Panc1 (cell line): ENCODE measurements at places on chromosomes 13 and 19.

DNA sequence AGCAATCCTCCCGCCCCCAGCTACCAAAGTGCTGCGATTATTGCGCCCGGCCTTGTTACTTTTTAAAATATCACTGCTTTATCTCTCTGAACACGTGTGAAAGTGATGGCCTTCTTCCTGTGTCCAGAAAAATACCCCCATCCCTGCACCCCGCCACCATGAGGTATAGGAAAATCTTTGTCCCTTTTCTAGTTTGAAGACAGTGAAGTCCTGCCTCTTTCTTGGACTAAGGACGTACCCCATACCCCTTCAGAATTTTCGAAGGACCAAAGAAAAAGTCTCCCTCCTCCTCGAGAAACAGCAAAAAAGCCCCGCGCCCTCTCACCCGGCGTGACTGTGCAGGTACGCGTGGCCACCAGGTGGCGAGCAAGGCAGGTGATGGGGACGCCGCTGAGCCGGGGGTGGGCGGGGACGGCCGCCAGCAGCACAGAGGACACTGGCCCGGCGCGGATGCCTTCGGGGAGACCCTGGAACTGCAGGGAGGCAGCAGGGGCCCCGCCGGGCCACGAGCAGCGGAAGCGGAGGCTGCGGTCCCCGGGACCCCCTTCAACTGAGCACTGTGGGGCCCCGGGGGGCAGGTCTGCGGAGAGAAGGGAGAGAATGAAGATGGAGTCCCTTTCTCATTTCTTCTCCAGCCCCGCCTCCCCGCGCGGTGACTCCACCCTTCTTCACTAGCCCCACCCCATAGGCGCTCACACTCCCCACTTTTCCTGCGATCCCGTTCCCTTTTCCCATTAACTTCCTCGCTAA, 3.2 kb downstream of the VSIG10L start:
- no peak for DNase-seq

- DNase-seq: no peak
Observed at GRCh38 chr13:41955605-41956004, 5.3 kb downstream of the VWA8 start.

GRCh38 chr13:111153977-111154332, 38.8 kb downstream of the ARHGEF7 start:
- DNase-seq: no peak

DNA sequence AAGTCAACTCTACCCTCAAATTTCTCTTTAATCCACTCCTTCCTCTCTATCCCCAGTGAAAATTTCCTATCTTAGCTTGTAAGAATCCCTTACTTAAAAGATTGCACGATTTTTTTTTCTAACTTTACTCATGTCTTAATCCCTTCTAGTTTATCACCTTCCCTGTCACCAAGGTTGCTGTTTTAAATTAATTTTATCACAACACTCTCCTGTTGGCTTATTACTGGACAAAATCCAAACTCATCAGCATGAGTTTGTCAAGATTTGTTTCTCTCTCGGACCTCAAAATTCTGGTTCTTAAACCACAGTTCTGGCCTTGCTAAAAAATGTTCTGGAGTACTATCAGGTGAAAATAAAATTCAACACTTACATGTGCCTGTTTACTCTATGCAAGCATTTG, 959.1 kb upstream of the SLC10A2 start:
- DNase-seq: no peak

GRCh38 chr19:6660930-6661329, 9.0 kb downstream of the TNFSF14 start:
- no peak for DNase-seq

GRCh38 chr13:44199627-44200207, 173.9 kb upstream of the SERP2 start:
- no peak for DNase-seq

DNA sequence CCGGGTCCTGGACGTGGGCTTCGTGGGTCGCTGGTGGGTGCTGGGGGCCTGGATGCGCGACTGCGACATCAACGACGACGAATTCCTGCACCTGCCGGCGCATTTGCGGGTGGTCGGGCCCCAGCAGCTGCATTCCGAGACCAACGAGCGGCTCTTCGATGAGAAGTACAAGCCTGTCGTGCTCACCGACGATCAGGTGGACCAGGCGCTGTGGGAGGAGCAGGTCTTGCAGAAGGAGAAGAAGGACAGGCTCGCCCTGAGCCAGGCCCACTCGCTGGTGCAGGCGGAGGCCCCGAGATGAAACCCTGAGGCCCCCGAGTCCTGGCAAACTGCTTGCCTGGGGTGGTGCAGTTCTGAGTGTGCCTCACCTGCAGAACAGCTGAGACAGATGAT, 787 bp downstream of the TIMM29 start:
- DNase-seq: no peak

- no peak for DNase-seq
Observed at GRCh38 chr19:42281146-42281826, 12.2 kb downstream of the CIC start.

DNA sequence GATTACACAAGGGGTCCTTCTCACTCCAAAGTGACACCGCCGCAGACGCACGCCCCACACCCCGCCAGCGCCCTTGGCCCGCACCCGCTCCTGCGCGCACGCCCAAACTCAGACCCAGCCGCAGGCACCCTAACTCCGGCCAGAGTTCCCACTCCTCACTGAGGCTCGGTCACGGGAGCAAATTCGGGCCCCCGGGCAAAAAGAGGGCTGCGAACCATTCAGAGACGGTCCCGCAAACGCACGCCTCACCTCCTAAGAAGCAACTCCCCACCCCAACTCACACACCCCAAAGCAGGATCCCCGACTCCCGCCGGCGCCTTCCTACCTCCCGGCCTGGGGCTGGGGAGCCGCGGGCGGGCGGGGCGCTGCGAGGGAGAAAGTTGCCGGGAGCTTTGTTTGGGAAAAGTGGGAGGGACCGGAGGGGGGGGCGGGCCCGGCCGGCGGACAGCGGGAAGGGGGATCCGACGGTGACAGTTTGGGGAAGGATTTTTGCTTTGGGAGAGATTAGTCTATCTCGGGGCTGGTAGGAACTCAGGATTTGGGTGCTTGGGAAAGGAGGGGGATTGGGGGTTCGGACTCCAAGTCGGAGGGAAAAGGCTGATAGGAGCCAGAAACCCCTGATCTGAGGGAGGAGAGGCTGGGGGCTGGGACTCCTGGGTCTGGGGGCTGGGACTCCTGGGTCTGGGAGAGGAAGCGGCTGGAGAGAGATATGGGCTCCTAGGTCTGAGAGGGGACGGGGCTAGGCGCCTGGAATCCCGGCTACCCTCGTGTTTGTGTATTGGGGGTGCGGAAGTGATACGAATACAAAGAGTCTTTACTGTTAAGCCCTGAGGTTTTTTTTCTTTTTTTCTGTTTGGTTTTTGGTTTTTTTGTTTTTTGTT, at the start of gene TEAD2:
Gene TEAD2 (minus strand): TSS at position 369 of the 881 bp plus-strand sequence. CDS start 2,341 bp downstream, outside the sequence.
- no peak for DNase-seq

DNA sequence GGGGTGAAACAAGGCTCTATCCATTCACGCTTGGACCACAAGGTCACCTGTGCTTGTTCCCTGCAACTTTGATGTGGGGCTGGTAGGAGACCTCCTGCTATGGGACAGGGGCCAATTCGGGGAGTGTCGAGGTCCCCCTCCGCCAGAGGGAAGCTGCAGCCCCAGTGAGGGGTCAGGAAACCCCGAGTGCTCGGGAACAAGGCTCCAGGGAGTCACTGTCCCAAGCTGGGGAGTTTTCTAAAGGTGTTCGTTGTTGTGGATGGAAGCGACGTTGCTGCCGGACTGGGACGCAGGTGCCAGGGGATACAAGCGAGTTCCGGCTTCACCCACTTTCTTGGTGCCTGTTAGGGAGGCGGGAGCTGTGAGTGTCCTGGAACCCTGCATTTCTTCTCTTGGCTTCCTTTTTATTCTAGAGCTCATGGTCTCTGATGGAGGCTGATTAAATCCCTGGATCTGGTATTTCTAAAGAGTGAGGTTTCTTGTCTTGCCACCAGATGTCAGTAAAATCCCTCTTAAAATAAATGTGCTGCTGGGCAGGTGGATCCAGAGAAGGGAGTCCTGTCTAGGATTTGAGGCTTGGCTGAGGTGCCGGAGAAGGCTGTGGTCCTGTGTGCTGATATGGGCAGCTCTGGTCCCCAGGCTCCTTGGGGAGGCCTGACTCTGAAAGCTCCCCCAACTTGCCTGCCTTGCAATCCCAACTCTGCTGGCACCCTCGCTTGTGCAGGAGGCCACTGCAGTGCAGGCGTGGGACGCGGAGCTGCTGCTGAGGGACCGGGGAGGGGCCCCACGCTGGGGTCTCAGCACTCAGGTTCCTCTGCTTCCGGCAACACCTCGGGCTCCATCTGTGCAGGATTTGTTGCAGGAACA, 153.9 kb downstream of the TEX29 start:
- peak; percentile 2 for DNase-seq

DNA sequence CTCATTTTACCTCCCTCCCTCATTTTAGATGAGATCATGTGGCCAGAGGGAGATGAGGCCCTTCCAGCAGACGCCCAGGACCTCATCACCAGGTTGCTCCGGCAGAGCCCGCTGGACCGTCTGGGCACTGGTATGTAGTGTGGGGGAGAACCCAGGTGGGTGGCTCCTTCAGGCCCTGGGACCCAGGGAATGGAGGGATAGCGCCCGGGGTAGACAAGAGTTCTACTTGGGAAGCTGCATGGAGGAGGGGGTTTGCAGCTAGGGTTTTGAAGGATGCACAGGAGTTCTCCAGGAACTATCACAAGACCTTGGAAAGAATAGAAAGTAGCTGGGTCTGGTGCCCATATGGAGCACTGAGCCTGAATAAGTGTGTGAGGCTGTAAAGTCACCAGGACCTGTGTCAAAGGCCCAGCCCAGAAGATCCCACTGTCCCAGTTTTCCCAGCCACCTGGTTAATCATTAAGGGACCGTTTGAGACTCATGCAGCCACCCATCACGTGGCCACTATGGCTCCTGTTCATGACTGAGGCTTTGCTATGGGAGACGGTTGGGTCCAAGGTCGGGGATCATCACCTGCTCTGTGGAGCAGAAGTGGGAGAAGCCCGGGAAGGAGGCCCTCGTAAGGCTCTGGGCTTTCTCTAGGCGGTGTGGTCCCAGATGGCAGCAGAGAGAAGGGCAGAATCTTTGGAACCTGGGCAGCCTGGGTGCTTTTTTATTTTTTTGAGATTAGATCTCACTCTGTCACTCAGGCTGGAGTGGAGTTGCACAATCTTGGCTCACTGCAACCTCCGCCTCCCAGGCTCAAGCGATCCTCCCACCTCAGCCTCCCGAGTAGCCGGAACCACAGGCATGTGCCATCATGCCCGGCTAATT, 17.0 kb upstream of the PIK3R2 start:
- no peak for DNase-seq

DNA sequence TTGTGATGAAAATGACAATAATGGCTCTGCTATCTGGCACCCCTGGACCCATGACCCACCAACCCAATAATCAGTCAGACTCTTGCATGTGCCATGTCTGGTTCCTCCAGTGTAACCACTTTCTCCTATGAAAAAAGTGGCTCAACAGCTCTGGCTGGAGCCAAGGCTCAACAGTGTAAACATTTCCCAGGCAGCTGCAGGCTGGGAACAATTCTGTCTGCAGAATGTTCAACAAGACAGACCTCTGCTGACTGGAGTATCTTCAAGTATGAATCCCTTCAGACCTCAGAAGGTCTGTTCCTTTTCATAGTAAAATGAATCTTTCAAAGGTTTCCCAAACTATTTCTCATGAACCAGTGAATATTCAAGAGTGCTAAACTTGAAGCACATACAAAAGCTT, 410.1 kb upstream of the HTR2A start:
- DNase-seq: no peak

DNA sequence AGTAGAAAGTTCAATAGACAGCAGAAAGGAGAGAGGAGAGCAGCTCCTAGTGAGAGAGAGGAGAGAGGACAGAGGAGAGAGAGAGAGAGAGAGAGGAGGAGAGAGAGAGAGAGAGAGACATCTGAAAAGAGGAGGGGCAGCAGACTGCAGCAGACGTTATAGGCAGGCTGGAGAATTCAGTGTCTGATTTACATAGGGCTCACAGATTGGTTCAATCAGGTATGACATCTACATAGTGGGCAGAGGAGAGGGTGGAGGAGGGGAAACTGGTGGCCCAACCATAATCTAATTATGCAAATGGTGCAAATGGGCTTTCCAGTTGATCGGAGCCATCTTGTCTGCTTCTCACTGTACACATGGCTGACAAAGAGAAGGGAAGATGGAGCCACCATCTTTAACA, 221.3 kb upstream of the TRPC4 start:
- no peak for DNase-seq

DNA sequence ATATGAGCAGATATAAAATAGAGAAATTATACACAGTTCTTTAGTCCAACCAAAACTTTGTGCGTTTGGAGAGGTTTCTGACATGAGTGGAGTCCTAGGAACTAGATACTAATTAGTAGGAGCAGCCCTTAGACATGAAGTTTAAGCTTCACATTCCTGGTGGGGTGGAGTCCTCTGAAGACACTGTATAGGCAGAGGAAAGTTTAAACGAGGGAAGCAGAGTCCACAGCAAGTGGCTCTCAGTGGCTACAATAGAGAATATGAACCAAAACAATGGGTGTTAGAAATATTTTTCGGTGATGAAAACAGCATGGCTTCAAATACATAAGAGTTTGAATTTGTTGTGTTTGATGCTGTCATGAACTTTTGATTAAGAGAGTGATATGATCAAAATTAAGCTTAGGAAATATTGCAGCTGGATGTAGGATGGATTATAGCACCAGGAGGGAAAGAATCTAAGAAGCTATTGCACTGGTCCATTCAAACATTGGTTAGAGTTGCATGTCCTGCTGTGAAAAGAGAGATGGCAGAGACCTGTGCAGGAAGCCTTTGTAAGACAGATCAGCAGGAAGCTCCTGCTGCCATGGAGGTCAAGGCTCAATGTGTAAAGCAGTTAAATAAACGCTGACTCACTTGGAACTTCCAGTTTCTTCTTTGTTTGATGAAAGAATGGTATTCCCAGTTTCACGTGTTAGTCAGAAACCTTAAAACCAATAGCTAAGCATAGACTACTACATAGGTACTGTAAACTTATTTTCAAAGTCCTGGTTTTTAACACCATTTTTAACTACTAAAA, 175.2 kb downstream of the TDRD3 start:
- peak; percentile 20 for DNase-seq
